ENCODE measurements at places on chromosomes 5 and 9. TPM values are rescaled to one million over a fixed set of nuclear protein-coding genes. Genes with fewer than 3 reads are reported as not detected.

GRCh38 chr9:69975681-69976080 is 68.0 kb upstream of the MAMDC2 start:
- no peak for DNase-seq

Gene FBXO10
- total RNA-seq: 9.5 TPM

DNA sequence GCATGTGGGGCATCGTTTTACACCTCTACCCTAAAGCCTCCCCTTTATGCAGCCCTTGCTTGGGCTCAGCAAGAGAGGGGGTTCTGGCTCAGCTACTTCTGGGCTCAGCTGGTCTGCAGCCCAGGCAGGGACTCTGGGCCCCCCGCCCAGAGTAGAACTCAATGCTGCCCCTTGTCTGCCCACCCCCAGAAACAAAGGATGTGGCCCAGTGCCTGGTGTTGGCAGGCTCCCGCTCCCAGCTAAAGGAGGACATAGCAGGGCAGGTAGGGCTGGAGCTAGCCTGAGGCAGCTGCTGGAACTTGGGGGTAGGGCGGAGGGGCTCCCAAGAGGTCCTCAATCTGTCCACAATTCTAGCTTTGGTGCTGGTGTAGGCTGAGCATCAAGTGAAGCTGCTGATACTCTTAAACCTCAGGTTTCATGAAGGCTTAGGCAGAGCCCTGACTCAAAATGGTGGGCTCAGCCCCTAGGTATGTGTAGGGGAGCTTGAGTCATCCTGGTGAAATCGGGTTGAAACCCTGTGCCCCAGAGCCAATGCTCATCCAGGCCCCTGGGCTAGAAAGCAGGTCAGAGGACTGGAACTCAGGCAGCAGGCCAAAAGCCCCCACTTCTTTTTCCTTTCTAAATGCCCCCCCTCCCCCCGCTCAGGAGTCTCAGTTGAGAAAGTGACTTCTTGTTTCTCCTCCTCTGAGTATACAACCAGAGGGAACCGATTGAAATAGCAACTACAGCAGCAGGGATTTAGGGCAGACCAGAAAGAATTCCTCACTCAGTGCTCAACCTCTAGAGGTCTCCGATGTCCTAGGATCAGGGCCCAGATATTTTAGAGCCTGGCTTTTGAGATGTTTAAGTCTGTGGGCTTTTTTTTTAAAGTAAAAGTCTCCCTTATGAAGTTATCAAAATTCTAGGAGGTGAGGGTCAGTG is 11.4 kb downstream of the PSD2 start:
- DNase-seq: no peak

DNA sequence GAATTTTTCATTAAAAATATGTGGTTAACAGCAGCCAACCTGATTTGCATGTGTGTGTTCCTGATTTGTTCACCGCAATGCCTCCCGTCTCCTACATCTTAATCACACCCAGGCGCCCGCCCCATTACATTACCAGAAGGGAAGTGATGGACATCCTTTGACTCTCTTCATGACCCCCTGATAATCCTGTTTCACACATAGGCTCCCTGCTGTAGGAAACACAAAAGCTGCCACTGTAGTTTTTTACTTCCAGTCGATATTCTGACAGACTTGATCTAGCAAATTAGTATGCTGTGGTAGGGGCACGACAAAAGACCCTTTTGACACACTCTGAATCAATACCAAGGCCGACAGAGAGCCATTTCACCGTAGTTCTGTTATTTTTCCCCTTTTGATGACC is 287.8 kb upstream of the ISL1 start:
- DNase-seq: no peak

Gene CDC26
- total RNA-seq: 25.5 TPM

Gene INSL4
- not detected for total RNA-seq

All from urinary bladder (tissue), 4 donors.